ENCODE measurements at places on chromosomes 7 and 10. TPM values are rescaled to one million over a fixed set of nuclear protein-coding genes. Genes with fewer than 3 reads are reported as not detected.

AKAP9 gene
- 51.8 TPM for total RNA-seq

BMPER gene
- total RNA-seq, result 11.2 TPM

UNCX gene
- not detected for total RNA-seq

MMP21 gene
- total RNA-seq, result not detected

PNLIPRP2 gene
- not detected for total RNA-seq
